ENCODE measurements at places on chromosomes 1 and 21. TPM values are rescaled to one million over a fixed set of nuclear protein-coding genes. Genes with fewer than 3 reads are reported as not detected.
A peak's percentile ranks its signal among the peaks of the same experiment; 100 is the strongest.

DNA sequence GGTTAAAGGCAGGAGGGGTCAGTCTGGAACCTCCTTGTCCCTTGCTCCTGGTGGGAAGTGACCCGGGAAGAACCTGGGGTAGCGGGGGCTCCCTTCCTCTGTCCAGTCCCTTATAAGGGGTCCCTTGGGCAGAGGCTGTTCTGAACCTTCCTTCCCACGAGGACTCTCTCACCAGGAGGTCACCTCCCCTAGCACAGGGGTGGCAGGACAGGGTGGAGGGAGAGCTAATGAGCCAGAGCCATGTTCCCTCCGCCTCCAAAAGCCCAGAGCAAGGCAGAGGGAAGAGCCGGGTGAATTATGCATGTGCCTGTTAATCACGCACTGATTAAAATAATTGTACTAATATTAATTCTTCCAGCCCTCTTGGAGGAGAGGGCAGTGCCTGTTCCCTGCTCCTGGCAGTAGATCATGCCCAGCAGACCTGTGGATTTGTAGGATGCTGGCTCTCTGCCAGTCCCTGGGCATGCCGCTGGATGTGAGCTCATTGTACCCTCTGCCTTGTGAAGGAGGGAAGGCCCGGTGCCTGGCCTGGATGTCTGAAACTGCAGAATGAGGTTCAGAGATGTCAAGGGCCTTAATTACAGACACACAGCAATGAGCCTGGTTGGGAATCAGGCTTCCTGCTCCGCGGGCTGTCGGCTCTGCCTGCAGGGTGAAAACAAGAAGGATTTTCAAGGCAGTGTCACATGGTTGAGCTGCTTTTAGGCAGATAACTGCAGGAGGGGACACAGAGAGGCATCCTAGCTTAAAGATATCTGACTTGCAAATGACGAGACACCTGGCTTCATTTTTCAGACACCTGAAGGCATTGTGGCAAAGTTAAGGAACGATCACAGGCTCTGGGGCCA, 68.2 kb downstream of the IGSF21 start:
- no peak overlapping the region for H3K4me3 ChIP-seq
- H3K27ac ChIP-seq: no peak overlapping the region
- H3K27me3 ChIP-seq: no peaks in the 10 kb centered on the region
- no peak for DNase-seq
- H3K36me3 ChIP-seq: no peaks in the 10 kb centered on the region
- H3K4me1 ChIP-seq: no peaks in the 10 kb centered on the region

IFI44 gene
- total RNA-seq: 9.6 TPM

NOTCH2 gene
- total RNA-seq: 47.6 TPM

DNA sequence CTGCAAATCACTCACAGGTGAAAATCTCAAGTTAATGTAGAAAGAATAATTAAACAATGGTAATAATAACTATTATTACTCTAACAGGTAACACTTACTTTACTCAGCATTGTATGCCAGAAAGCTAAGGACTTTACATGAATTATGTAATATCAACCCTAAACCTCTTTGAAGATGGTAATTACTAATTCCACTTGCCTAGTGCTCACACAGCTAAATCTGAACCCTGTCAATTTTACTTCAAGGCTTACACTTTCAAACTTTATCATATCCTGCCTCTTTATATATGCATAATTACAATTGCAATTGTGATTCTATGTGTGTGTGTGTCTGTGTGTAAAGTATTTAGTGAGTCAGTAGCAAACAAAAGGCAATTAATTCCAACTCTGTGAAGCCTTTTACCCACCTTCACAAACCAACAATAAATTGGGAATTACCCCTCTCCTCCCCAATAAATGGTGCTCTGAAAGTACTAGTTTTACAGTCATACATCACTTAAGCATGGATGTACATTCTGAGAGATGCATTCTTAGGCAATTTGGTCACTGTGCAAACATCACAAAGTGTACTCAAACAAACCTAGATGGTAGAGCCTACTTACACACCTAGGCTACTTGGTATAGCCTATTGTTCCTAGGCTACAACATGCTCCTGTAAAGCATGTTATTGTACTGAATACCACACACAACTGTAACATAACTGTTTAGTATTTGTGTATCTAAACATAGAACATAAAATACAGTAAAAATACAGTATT, 5.9 kb downstream of the ZNF644 start:
- DNase-seq: no peak
- no peaks in the 10 kb centered on the region for H3K36me3 ChIP-seq
- H3K27ac ChIP-seq: no peak overlapping the region
- no peak overlapping the region for H3K4me3 ChIP-seq
- H3K27me3 ChIP-seq: no peaks in the 10 kb centered on the region

DNA sequence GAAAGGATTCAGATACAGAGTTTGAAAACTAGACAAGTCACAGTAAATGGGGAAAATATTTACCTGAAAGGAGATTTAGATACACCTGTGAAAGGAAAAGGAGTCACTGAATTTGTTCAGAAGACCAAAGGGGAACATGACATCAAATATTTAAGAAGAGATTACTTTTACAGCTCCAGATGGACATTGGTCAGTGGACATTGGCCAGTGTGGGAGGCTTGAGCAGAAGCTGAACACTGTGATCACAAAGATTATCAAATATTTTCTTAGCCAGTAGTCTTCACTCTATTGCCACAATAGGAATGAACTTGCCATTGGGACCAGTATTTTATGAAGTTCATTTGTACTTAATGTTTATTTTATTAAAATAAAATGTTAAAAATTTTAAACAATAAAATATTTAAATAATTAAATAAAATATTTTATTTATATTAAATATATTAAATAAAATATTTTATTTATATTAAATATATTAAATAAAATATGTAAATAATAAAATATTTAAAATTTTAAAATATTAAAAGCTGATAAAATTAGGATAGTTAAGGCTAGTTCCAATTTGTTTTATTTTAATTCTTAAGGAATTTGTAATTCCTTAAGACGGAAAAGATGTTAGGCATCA, 94.3 kb downstream of the CCDC30 start:
- H3K4me1 ChIP-seq: no peaks in the 10 kb centered on the region
- no peak for DNase-seq
- H3K27me3 ChIP-seq: no peaks in the 10 kb centered on the region
- no peak overlapping the region for H3K27ac ChIP-seq

SEMA4A gene
- 1.5 TPM for total RNA-seq

SIK1 gene
- 8.0 TPM for total RNA-seq

DNA sequence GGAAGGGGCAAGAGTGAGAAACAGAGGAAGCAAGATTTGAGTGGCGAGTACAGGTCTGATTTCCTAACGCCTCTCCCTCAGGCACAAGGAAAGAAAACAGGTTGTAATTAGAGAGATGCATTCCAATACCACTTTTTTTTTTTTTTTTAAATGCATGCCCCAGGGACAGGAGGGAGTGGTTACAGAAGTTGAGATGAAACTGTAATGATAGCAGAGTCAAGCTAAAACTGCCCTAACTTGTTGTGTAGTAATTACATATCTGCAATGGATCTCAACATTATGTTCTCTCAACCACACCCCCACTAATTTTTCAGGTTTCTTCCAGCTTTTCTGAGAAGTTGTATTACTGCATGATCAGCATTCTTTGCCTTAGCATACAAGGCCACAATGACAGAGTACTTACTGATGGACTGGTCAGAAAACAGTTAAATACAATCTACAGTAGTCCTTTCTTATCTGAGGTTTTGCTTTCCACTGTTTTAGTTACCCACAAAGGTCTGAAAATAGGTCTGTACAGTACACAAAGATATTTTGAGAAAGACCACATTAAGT, 5.5 kb downstream of the ETV3 start:
- no peak for DNase-seq
- no peak overlapping the region for H3K27ac ChIP-seq
- H3K4me1 ChIP-seq: peaks cover 13% of the 10 kb centered on the region
- no peak overlapping the region for H3K4me3 ChIP-seq

- DNase-seq: peak; percentile 51
- peaks cover 4% of the 10 kb centered on the region for H3K4me1 ChIP-seq
- H3K27ac ChIP-seq: no peak overlapping the region
- no peak overlapping the region for H3K4me3 ChIP-seq
Observed at GRCh38 chr1:77498918-77499317, 183.5 kb downstream of the ZZZ3 start.

GBP5 gene
- 0.31 TPM for total RNA-seq

RNU1-3 gene
- total RNA-seq: 2,019 TPM

DNA sequence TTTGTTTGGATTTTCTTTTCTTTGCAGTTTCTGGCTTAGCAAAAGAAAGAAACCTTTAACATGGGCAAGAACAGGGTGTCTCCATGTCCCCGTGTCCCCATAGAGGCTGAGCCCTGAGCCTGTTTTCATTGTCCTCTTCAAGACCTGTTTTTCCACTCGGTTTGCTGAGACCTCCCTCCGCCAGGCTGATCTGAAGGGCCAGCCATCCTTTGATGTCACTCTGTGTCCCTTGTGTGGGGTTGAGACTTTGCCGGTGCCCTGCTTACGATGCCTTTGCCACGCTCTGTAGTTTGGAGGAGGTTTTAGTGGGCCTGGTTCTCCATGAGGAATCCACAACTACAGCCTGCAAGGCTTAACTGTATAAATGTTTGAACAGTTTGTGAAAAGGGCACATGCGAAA, 23.8 kb downstream of the IFNGR2 start:
- peaks cover 9% of the 10 kb centered on the region for H3K4me1 ChIP-seq
- no peak for DNase-seq
- H3K4me3 ChIP-seq: no peak overlapping the region
- H3K27me3 ChIP-seq: no peaks in the 10 kb centered on the region
- H3K36me3 ChIP-seq: peaks cover 4% of the 10 kb centered on the region

- no peak overlapping the region for H3K4me3 ChIP-seq
- DNase-seq: peak; percentile 51
- H3K27me3 ChIP-seq: no peaks in the 10 kb centered on the region
- peaks cover 2% of the 10 kb centered on the region for H3K36me3 ChIP-seq
Observed at GRCh38 chr1:243343970-243344937, 88.4 kb downstream of the SDCCAG8 start.

- H3K36me3 ChIP-seq: no peaks in the 10 kb centered on the region
- no peak overlapping the region for H3K27ac ChIP-seq
- no peak for DNase-seq
Observed at GRCh38 chr1:55695552-55695951, 480.4 kb upstream of the USP24 start.

Measured in endothelial cell of umbilical vein (primary cell).